Caco-2 (cell line): ENCODE measurements at places on chromosomes 7 and 10.

DNA sequence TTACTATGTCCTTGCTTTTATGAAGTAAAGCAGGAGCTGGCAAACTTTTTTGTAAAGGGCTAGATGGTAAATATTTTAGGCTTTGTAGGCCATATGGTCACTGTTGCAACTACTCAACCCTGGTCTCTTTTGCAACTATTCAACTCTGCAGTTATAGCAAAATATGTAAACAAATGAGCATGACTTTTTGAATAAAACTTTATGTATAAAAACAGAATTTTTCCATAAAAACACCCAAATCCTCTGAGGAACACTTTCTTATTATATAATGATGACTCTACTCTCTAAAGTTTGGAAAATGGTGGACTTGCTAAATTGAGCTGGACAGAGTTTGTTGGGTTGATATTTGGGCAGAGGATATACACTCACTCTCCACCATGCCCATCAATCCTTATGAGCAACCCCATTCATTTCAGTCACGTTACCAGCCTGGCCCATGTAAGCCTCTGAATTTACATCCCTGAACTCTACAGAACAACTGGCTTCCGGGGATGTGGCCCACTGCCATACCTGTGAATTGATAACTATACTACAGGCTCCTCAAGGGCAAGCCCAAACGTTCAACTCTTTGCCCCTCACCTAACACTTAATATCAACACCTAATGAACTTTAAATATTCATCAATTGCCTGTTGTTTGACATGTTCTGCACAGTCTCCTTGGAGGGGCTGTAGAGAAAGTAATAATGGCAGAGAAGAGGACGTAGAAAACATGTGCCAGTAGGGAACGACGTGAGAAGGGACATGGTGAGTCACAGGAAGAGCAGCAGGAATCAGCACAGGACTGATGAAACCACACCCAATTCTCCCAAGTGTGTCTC, 37.6 kb downstream of the SGMS1 start:
- no peak for DNase-seq

DNA sequence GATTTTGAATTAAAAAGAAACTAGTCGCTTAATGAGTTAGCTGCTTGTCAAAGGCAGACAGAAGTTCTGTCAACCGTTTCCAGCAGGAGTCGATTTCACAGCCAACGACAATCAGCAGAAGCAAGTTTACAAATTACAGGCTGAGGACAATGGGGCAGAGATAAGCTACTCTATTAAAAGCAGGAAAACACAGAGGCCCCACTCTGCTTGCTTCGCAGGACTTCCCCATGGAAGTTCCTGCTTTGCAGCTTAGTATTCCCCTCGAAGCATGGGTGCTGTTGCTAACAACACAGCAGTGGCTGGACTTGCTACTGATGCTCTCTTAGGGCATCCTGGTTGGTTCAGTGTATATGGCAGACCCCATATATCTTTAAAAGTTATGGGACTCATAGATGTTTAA, 50.8 kb upstream of the KLF6 start:
- DNase-seq = no peak

GRCh38 chr10:90047243-90047729, 345.9 kb downstream of the KIF20B start:
- DNase-seq = no peak

GRCh38 chr7:74101061-74101681, 17.6 kb downstream of the LIMK1 start:
- DNase-seq = no peak
